ENCODE measurements at places on chromosomes 6 and 20.

DNA sequence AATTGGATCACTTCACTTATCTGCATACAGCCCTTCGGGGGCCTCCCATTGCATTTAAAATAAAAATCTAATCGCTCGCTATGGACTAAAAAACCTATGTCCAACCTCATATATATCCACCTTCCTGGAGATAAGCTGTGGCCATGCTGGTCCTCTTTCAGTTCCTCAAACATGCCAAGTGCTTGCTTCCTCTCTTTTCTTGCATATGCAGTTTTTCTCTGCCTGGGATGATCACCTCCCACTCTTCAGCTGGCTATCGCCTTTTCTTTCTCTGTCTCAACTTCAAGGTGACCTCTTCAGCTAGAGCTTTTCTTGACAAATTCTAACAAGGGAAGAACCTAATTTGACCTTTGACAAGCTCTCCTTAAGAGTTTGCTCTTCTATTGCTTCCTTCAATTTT lies 5.6 kb upstream of the TFB1M start:
- no peak for DNase-seq

- DNase-seq = no peak
Observed at GRCh38 chr6:150403458-150404246, 34.8 kb downstream of the IYD start.

DNA sequence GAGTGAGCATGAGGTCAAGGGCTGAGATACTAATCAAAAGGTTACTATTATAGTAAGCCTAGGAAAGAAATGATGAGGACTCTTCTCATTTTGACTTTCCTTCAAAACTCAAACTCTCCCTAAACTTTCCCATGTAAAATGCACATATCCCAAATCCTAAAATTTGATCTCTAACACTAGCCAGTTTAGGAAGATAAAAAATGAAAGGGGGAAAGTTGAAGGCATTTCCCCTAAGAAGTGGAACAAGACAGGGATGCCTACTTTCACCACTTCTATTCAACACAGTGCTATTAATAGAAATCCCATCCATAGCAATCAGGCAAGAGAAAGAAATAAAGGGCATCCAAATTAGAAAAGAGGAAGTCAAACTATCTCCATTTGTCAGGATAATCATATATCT lies 2.9 kb upstream of the CALHM5 start:
- no peak for DNase-seq

DNA sequence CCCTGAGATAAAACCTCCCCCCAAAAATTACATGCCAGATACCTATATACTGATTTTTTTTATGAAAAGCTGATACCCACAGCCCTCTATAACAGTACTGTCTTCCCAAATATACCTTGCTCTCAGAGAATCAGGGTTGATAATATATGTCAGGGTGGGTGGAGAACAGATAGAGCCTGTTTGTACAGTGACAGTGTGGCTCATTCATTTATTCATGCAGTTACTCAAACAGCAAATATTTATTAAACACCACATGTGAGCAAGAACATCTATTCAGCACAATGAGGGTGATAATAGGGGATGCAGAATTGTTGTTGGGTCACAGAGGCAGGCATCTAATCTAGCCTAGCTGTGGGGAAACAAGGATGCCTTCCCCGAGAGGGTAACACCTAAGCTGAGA lies 334.2 kb downstream of the MAFB start:
- no peak for DNase-seq

GRCh38 chr20:37234254-37234581 lies 27.4 kb downstream of the GHRH start:
- DNase-seq = no peak

DNA sequence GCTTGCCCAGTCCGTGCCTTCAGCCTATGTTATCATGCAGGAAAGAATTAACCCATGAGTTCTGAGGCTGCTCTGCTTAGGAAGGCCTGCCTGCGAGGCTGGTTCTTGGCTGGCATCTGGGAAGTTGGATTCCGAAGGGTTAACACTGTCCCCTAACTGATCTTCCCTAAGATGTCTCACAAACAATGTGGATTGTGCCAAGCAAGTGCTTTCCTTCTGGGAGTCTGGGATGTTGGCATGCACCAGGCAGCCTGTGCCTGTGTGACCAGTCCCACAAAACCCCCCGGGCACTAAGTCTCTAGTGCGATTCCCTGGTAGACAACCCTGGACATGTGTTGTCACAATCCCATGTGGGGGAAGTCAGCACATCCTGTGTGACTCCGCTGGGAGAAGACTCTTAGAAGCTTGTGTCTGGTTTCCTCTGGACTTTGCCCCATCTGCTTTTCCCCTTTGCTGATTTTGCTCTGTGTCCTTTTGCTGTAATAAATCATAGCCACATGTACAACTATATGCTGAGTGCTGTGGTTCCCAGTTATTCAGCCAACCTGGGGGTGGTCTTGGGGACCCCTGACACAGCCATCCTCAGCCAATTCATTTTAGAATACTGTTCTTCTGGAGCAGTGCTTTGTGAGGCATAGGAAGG lies 83.8 kb downstream of the SLC22A23 start:
- peak; percentile 26 for DNase-seq

GRCh38 chr6:99393366-99393697 lies 663 bp downstream of the COQ3 start:
- no peak for DNase-seq

GRCh38 chr6:116471531-116471930 lies 10.4 kb downstream of the CALHM6 start:
- DNase-seq = no peak

DNA sequence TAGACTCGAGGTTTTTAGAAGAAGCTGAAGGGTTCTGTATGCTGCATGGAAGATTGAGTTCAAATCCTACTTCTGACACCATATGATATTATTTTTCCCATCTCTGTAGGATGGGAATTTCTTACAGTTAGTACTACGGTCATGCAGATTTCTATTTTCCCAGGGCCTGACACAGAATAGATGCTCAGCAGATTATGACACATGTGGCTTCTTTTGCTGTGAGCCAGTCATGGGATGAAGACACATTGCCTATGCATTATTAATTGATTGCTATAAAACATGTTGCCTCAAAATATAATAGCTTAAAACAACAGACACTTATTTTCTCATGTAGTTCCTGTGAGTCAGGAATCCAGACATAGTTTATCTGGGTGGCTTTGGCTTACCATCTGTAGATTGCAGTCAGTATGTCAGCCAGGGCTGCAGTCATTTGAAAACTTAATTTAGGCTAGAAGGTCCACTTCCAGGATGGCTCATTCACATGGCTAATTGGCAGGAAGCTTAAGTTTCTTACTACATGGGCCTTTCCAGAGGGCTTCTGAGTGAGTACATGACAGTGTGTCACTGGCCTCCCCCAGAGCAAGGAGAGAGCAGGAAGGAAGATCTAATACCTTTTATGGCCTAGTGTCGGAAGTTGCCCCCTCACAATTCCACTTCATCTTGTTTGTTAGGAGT lies 29.5 kb downstream of the TOP1 start:
- no peak for DNase-seq

GRCh38 chr6:113363048-113363798 lies 493.9 kb upstream of the MARCKS start:
- DNase-seq = no peak

DNA sequence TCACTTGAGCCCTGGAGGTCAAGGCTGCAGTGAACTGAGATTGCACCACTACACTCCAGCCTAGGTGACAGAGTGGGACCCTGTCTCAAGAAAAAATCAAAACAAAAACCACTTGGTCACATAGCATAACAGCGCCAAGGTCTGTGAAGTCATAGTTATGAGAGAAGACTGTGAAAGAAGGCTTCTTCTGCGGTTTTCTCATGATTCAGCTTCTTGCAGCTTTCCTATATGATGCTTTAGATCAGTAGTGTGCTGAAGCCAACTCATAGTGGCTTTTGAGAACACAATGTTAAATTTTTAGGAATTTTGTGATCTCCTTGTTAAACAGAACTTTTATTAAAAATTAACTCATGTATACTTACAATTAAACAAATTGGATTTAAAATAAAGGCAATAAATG lies 136.2 kb upstream of the GLP1R start:
- no peak for DNase-seq
